Omental fat pad (tissue), 4 donors: ENCODE measurements at places on chromosomes 2 and 18. TPM values are rescaled to one million over a fixed set of nuclear protein-coding genes. Genes with fewer than 3 reads are reported as not detected.

GRCh38 chr2:204748286-204748685, 203.0 kb downstream of the PARD3B start:
- no peak for DNase-seq

GRCh38 chr18:78992041-78993011, 12.7 kb downstream of the SALL3 start:
- no peak for DNase-seq

DNA sequence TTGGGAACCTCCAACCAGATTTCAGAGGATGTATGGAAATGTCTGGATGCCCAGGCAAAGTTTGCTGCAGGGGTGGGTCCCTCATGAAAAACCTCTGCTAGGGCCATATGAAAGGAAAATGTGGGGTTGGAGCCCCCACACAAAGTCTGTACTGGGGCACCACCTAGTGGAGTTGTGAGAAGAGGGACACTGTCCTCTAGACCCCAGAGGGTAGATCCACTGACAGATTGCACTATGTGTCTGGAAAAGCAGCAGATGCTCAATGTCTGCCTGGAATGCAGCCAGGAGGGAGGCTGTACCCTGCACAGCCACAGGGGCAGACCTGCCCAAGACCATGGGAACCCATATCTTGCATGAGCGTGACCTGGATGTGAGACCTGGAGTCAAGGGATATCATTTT, 573.7 kb upstream of the NXPH2 start:
- no peak for DNase-seq

GRCh38 chr2:30334762-30335363, 103.5 kb downstream of the LBH start:
- DNase-seq: no peak

DNA sequence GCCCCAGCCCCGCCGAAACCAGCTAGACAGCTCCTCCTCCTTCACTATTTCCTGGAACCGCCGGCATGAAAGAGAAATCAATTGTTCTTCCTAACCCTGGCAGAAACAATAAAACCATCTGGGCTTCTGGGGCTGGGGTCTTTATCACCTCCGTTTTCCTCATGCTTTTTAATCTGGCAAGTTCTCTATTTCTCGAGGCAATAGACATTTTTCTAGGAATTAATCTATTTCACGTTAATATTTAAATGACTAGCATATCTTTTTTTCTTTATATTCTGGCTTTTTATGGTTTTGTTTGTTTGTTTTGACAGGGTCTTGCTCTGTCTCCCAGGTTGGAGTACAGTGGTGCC, 1.4 kb upstream of the KIF1A start:
- no peak for DNase-seq

GRCh38 chr2:50607721-50608120, 424.2 kb downstream of the NRXN1 start:
- no peak for DNase-seq

GRCh38 chr18:76823161-76823538, 793 bp downstream of the ZNF236 start:
- DNase-seq: no peak

GRCh38 chr2:84234103-84234502, 225.0 kb downstream of the SUCLG1 start:
- no peak for DNase-seq

MC2R gene
- total RNA-seq: not detected

DNA sequence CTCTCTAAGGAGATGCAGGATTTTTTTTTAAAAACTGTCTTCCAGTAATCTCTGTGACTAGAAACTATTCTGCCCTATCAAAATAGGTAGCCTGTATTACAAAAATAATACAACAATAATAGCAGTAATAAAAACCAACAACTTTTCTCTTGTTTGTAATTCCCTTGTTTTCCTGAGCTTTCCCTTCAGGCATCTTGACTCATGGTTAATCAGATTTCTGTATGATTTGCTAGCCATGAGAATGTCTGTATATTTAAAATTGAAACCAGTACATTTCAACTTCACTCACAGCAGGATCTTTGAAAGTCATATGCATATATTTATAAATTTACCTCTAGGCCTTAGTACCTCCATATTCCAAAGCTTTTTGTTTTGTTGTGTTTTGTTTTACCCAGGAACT, 38.2 kb downstream of the SLC4A10 start:
- DNase-seq: no peak

DNA sequence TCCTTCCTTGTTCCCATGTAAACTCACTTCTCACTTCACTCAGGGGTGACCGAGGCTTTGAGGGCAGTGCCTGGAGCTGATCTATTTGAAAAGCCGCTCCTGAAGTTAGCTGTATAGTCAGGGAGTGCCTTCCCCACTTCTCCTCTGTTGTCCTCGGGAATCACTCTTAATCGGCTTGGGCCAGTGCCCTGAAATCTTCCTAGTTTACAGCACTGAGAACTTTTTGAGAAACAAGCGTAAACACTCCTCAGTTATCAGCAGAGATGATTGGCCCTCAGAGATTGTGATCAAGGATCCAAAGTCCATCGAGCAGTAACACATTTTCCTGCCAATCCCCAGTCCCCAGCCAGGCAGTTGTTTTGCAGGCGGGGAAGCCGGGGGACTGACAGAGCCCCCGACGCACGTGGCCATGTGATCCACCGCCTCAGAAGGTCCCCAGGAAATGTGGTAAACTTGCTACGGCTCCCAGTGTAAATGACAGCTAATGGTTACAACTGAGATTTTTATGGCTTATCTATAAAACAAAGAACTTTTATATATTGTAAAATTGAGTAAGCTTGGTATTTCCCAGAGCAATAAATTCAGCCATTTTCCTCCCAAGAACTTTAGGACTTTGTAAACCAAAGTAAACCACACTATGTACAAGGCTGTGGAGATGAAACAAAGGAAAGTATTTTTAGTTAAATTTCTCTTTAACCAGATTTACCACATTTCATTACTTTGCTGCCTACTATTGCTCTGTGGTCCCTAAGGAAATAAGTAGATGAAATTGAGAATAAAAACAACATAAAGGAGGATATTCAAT, 53.5 kb downstream of the C18orf63 start:
- no peak for DNase-seq

DNA sequence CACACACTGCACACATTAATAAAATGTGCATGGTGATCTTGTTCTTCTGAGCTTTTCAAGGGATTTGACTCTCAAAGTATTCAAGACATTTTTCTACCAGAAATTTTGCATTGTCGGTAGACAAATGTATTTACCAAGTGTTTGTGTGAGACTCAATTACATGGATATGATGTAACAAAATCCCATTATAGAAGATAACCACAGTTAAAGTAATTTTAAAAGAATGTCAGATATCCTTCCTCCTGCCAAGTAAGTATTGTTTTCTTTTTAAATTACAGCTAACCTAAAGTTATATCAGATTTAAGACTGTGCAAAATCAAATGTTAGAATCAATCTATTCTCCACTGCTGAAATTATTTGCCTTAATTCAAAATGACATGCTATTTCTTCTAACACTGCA, 1344.5 kb upstream of the CHAC2 start:
- DNase-seq: no peak

- DNase-seq: no peak
These were observed 10.9 kb downstream of the RBMS1 start for GRCh38 chr2:160482673-160483072.

GRCh38 chr2:160317181-160318099, 117.4 kb upstream of the ITGB6 start:
- DNase-seq: no peak

GPR35 gene
- total RNA-seq: 2.4 TPM

GRCh38 chr18:13076886-13077285, 85.7 kb downstream of the CEP192 start:
- no peak for DNase-seq

BCL2 gene
- 25.2 TPM for total RNA-seq

DNA sequence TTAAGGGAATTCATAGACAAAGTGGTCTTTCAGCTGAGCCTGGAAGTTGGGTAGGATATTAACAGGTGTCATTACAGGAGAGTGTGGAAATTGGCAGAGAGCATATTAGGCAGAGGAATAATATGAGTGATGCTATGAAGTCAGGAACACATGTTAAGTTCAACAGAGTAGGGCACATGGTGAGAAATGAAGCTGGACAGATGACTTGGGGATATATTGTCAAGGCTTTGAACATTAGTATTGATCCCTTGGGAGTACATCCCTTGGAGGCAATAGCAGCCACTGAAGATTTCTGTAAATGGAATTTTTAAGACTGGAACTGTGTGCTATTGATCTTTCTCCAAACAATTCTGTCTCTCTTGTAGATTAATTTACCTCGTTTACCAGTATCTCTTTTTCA, 170.7 kb downstream of the SCG2 start:
- DNase-seq: no peak

RAB6C gene
- not detected for total RNA-seq

DNA sequence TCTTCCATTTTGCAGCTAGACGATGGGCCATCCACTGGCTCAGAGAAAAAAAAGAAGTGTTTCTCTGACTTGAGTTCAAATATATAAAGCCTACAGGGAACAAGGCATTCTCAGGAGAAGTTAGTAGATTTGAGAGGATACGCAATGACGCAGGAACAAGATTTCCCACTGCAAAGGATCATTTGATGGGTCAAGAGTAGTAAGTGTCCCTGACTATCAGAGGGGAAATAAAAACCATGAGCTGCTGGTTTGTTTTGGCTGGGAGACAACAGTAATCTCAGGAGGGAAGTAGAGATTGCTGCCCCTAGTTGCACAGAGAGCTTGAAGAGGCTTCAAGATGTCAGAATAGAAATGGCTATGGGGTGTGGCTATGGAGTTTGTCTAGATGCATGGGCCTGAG, 22.3 kb upstream of the MYO1B start:
- no peak for DNase-seq

GRCh38 chr2:98664323-98664722, 55.9 kb downstream of the UNC50 start:
- DNase-seq: no peak

GRCh38 chr2:109089602-109090300, 39.3 kb upstream of the SH3RF3 start:
- no peak for DNase-seq

GRCh38 chr2:235097196-235097595, 145.4 kb downstream of the SH3BP4 start:
- DNase-seq: no peak

GRCh38 chr18:51739044-51739666, 541.7 kb upstream of the MEX3C start:
- no peak for DNase-seq

HOXD9 gene
- 1.5 TPM for total RNA-seq

DNA sequence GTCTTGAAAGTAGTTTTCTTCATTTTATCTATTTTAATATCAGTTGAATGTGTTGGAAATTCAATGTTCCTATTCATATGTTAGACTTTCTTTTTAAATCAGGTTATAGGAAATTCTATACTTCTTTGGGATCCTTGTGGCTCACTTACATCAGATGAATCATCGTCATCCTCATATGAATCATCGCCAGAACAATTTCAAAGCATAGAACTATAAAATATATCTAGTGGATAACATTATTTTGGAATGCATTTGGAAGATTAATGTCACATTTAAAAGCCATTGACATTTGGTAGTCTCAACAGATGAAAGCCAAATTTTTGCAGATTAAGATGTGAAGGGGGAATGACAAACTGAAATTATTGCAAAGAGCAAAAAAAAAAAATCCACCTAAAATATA, 94.1 kb downstream of the FAM161A start:
- DNase-seq: no peak

POTEJ gene
- 0.28 TPM for total RNA-seq

- no peak for DNase-seq
These were observed 2.6 kb upstream of the FAM136A start for GRCh38 chr2:70304498-70304897.

CENPO gene
- 1.9 TPM for total RNA-seq

DNA sequence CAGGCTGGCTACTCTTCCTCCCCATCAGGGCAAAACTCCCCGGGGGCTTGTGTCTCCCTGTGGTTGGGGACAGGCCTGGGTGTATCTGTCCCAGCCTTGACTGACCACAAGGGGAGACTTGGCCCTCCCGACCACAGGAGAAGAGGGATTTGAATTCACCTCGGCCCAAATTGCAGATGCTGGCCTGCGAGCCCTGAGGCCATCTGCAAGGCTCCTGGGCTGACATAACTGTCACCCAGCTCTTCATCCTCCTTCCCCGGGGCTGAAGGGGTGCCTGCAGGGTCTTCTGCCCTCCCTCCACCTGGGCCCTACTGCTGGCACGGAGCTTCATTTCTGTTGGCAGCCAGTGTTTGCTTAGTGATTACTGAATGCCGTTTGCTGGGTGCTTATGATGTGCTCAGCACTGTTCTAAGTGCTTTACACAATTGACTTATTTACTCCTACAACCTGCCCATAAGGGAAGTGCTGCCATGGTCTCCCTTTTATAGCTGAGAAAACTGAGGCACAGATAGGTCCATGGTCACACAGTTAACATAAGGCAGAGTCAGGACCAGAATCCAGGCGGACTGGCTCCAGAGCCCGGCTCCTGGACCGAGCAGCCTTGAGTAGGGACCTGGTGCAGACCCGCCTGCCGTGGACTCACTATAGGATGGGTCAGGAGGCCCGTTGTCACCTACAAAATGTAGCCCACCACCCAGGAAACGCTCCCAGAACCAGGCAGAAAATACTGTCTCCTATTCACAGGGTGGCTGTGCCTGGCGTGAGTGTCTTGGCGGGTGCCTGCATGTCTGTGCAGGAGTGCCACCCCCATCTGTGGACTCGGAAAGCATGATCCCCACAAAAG, 18.9 kb downstream of the STEAP3 start:
- DNase-seq: no peak

GRCh38 chr2:112148477-112148876, 10.3 kb downstream of the FBLN7 start:
- DNase-seq: no peak

- DNase-seq: no peak
These were observed 547.3 kb upstream of the VWC2L start for GRCh38 chr2:213863541-213863940.
